ENCODE measurements at places on chromosomes 3 and 15. TPM values are rescaled to one million over a fixed set of nuclear protein-coding genes. Genes with fewer than 3 reads are reported as not detected.

The PODXL2 gene
- total RNA-seq = 2.5 TPM

The SCN11A gene
- 0.28 TPM for total RNA-seq

The DNAJC19 gene
- total RNA-seq = 34.5 TPM

The LTK gene
- total RNA-seq = 0.24 TPM

The RASGRP1 gene
- 0.60 TPM for total RNA-seq

The SCAANT1 gene
- total RNA-seq = not detected

The KIF15 gene
- 0.19 TPM for total RNA-seq

The ANO10 gene
- 61.5 TPM for total RNA-seq

The MYL3 gene
- 3.2 TPM for total RNA-seq

The CLDN1 gene
- total RNA-seq = 0.46 TPM

The ERICH6 gene
- not detected for total RNA-seq

The SERINC4 gene
- total RNA-seq = not detected

The ATP2B2 gene
- 0.42 TPM for total RNA-seq

The FBLN2 gene
- total RNA-seq = 283 TPM

The FBXL22 gene
- 36.8 TPM for total RNA-seq

The CCDC39 gene
- total RNA-seq = 0.65 TPM

The CCDC66 gene
- total RNA-seq = 25.5 TPM

The LINGO1 gene
- total RNA-seq = 1.9 TPM

The SMAD3 gene
- total RNA-seq = 56.3 TPM

The SPATA12 gene
- total RNA-seq = not detected

The HIGD2B gene
- total RNA-seq = not detected

All from posterior vena cava (tissue), 2 donors.